Kidney epithelial cell (primary cell): ENCODE measurements at places on chromosomes 3 and 15.

DNA sequence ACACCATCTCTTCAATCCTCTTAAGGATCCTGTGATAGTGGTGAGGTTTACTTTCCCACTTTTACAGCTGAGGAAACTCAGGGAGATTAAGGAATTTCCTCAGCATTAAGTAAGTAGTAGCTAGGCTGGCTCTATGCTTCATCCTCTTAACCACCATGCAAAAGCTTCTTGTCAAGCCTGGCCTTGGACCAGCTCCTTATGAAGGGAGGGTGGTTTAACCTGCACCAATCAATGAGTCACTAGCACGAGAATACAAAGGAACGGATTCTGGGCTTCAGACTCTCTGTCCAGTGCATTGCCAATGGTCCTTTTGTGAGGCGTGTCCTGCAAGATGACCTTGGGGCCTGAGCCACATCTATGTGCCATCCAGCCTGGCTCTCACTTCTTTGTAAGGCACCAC, 202.0 kb upstream of the CFAP20DC start:
- DNase-seq = no peak

DNA sequence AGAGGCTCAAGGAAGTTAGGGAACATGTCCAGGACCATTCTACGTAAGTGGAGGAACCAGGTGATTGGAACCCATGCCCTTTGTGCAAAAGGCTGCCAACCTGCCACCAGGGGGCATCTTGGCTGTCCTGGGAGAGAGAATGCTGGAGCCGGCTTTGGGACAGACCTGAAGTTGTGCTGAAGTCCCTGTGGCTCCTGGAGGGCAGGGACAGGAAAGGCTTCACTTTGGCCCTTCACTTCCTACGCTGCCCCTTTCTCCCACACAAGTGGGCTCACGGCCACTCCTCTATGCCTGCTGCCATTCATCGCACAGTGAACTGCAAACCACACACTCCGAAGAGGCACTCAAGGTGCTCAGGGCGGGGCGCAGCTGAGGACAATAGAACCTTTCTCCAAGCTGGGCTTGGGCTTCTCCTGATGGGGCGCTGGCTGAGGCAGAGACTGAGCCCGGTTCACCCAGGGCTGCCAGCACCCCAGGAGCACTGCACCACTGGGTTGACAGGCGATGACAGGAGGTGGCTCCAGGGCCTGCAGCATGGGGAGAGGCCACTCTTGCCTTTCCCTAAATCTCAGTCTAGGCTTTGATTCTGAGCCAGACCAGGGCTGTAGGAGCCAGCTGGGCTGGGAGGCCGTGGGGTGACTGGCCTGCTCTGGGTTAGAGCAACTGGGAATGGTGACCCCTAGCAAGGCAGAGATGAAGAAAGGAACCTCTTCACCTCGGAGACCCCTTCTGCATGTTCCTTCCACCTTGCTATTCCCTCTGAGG, 8.4 kb downstream of the SHF start:
- DNase-seq = no peak

GRCh38 chr15:40330368-40330836, 6.9 kb downstream of the INAFM2 start:
- DNase-seq = no peak

- no peak for DNase-seq
Observed at GRCh38 chr15:58425185-58425584, 6.6 kb upstream of the LIPC start.

DNA sequence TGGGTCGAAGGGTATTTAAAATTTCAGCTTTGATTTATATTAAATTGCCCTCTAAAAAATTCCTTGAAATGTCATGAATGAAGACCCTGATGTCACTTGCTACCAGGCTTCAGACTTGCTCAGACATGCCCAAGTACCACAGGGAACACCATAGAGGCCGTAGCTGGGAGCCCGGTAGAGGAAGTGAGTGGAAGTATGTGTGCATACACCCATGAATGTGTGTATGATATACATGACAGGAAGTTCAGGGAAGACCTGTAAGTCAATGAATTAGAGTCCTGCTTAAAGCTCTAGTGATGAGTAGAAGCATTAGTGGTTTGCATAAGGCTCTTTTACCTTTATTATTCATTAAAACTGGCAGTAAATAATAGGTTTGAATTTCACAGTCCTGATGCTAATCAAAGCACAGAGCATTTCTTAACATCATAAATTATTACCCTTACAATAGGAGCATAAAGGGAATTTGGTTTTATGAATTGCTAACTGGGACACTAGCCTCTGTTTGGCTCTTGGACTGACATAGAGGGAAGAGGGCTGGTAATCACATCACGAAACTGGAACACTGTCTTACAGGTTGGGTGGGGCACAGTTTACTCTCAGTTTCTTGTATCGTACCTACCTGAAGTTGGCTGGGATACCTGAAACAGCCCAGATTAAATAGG, 144.4 kb downstream of the CHST2 start:
- DNase-seq = no peak

GRCh38 chr3:79140708-79141107, 627.1 kb downstream of the ROBO1 start:
- no peak for DNase-seq

DNA sequence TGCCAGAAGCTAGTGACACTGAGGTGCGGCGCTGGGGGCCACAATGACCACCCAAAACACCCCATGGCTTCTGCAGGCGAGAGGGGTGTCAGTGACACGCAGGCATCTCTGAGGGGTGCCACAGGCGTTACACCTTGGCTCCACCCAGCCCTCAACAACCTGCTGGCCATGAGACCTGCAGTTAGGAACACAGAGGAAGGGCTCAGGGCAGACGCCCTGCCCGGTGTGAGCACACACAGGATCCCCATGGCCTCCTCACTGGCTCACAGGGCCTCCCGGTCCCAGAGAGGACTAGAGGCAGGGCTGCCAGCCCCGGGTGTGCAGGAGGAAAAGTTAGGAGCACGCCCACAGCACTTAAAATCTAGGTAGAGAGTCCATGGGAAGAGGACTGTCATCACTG, 35.1 kb downstream of the CYFIP1 start:
- DNase-seq = no peak

DNA sequence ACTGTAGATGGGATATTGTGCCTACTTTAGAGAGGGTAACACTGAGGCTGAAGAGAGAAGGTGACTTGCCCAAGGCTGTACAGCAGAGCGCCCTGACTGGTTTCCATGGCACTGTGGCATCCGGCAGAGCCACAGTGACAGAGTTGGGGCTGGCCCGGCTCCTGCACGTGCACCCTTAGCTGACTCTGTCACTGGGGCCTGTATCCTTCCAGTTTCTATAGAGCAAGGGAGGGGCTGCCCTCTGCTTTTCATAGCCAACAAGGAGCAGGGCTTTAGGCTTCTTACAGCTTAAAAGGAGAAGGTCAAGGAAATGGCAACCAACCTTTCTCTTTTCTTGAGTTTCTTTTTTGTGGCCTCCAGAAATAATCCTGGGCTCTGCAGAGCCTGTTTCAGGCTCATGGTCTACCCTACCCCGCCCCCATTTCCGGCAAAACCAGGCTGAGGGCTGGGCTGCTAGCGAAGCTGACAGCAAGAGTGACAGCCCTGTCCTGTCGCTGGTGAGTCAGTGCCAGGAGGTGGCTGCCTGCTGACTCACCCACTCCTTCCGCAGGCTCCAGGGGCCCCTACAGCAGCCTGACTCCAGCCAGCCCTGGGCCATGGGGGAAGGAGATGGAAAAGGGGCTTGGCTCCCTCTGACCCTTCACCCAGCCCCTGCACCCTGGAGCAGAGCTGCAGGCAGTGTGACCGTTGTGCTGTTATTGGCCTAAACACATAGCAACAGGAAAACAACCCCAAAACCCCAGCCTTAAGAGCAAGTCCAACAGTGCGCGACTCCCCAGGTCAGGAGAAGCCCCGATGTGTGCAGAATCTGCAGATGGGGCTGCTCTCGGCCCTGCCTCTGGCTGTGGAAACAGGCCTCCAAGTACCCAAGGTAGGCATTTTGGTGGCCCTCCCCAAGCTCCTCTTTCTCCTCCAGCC, 29.8 kb downstream of the SLC6A6 start:
- DNase-seq = peak; percentile 78

GRCh38 chr3:14344351-14344750, 58.1 kb upstream of the SLC6A6 start:
- no peak for DNase-seq

- DNase-seq = no peak
Observed at GRCh38 chr15:60941448-60941847, 287.7 kb downstream of the RORA start.

- DNase-seq = no peak
Observed at GRCh38 chr15:48557335-48557734, 88.2 kb downstream of the FBN1 start.

GRCh38 chr3:194938845-194939531, 253.3 kb downstream of the FAM43A start:
- no peak for DNase-seq

GRCh38 chr3:127459891-127460290, 130.6 kb downstream of the TPRA1 start:
- DNase-seq = no peak
